ENCODE measurements at places on chromosomes 5 and 9. TPM values are rescaled to one million over a fixed set of nuclear protein-coding genes. Genes with fewer than 3 reads are reported as not detected.

DNA sequence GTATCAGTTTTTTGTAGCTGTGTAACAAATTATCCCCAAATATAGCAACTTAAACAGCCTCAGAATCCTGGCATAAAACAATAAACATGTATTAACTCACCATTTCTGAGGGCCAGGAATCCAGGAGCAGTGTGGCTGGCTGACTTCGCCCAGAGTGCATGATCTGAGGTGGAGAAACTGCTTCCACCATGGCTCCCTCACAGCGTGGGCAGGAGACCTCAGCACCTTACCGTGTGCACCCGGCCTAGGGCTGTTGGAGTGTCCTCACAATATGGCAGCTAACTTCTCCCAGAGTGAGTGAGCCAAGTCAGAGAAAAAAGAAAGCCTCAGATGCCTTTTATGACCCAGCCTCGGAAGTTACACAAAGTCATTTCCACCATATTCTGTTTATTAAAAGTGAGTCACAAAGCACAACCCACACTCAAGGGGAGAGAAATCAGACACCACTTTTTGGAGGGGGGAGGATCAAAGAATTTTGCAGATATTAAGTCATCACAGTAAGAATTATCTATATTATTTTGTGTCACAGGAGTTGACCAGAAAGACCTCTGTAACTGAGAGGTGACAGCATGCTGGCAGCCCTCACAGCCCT is 59.6 kb downstream of the TSTD2 start:
- no peak for DNase-seq
- no peak overlapping the region for H3K27ac ChIP-seq
- H3K27me3 ChIP-seq = no peaks in the 10 kb centered on the region
- no peak overlapping the region for H3K4me3 ChIP-seq
- no peaks in the 10 kb centered on the region for H3K36me3 ChIP-seq
- H3K4me1 ChIP-seq = no peaks in the 10 kb centered on the region

- no peak overlapping the region for H3K27ac ChIP-seq
- no peaks in the 10 kb centered on the region for H3K27me3 ChIP-seq
- no peaks in the 10 kb centered on the region for H3K4me1 ChIP-seq
- DNase-seq = no peak
- peaks cover 52% of the 10 kb centered on the region for H3K36me3 ChIP-seq
- H3K4me3 ChIP-seq = no peak overlapping the region
Observed at GRCh38 chr5:7894860-7895259, 25.9 kb downstream of the MTRR start.

DNA sequence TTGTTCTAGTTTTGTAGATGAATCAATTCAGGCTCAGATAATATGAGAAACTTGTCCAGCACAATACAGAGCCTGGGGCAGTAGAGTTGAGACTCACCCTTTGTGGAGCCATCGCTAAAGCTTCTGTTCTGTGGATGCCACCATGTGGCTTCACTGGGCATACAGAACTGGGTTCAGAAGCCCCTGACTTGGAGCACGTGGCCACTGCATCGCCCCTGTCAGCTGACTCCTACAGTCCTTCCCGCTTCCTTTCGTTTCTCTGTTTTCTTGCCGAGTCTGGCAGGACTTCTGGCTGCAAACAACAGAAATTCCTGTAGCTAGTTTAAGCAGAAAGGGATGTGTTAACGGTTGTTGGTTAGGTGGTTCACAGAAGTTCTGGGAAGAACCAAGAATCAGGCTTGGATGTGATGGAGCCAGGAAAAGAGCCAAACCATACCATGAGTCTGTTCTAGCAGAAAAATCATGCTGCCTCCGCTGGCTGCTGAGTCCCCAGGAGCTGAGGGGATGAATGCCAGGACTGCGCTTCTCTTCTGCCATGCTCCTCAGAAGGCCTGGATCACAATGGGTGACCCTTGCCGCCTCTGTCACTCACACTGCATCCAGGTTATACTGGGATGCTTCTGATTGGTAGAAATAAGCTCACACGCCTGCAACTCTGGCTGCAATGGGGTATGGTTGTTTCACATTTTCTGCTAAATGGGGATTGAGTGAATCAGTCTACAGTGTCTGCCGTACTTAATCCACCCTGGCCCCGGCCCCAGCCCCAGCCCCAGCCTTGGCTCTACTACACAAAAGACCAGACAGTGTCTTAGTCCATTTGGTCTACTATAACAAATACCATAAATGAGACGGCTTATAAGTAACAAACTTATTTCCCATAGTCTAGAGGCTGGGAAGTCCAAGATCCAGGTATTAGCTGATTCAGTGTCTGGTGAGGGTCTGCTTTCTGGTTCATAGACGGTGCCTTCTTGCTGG is 262.5 kb downstream of the GOLPH3 start:
- no peaks in the 10 kb centered on the region for H3K36me3 ChIP-seq
- DNase-seq = no peak
- H3K27ac ChIP-seq = no peak overlapping the region
- no peak overlapping the region for H3K4me3 ChIP-seq

GRCh38 chr5:27463446-27464149 is 425.2 kb upstream of the CDH9 start:
- no peak overlapping the region for H3K27ac ChIP-seq
- H3K27me3 ChIP-seq = no peaks in the 10 kb centered on the region
- no peak overlapping the region for H3K4me3 ChIP-seq
- DNase-seq = no peak

DNA sequence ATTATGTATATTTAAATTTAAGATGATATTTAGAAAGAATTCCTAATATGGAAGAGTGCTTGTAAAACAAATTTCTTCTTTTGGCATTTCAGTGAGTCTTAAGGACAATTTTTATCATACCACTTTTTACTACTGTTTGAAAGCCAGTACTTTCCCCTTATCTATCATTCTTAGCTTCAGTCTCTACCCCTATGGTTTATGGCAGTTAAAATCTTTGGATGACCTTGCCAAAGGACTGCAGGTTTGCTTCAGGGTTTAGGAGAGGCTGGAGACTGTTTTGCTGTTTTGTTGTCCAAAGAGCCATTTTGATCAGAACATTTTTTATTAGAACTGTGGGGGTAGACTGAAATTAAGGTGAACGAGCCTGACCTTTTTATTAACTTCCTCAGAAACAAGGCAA is 30.8 kb downstream of the SLC38A9 start:
- no peak overlapping the region for H3K27ac ChIP-seq
- DNase-seq = no peak
- no peak overlapping the region for H3K4me3 ChIP-seq

- no peak overlapping the region for H3K4me3 ChIP-seq
- H3K36me3 ChIP-seq = no peaks in the 10 kb centered on the region
- no peak for DNase-seq
- H3K27me3 ChIP-seq = no peaks in the 10 kb centered on the region
- H3K4me1 ChIP-seq = no peaks in the 10 kb centered on the region
Observed at GRCh38 chr9:81058782-81059181, 630.6 kb downstream of the TLE1 start.

DNA sequence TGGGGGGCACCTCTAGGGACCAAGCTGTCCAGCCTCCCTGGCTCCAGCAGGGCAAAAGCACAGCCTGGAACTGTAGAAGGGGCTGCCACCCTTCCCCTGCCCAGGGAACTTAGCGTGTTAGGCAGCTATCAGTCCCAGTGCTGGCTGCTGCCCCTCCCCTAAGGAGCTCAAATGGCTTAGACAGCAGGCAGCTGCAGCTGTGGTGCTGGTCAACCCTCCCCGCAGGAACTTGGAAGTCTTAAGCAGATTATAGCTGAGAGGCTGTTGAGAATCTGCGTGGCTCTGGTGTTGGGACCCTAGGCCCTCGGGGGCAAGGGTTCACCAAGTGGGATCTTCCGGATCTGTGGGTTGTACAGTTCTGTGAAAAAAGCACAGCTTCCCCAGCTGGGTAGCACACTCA is 536.5 kb upstream of the CDH10 start:
- no peaks in the 10 kb centered on the region for H3K4me1 ChIP-seq
- no peak for DNase-seq
- no peaks in the 10 kb centered on the region for H3K36me3 ChIP-seq
- no peak overlapping the region for H3K27ac ChIP-seq
- H3K27me3 ChIP-seq = no peaks in the 10 kb centered on the region

- H3K36me3 ChIP-seq = no peaks in the 10 kb centered on the region
- H3K4me3 ChIP-seq = peak overlapping the region; percentile 90
- no peaks in the 10 kb centered on the region for H3K27me3 ChIP-seq
- peak overlapping the region; percentile 78 for H3K27ac ChIP-seq
- DNase-seq = peak; percentile 65
Observed at GRCh38 chr9:12775679-12776512, 1.1 kb downstream of the LURAP1L start.

GRCh38 chr9:19358701-19359100 is 21.3 kb downstream of the RPS6 start:
- no peak overlapping the region for H3K4me3 ChIP-seq
- no peaks in the 10 kb centered on the region for H3K36me3 ChIP-seq
- no peaks in the 10 kb centered on the region for H3K27me3 ChIP-seq
- H3K4me1 ChIP-seq = no peaks in the 10 kb centered on the region
- no peak overlapping the region for H3K27ac ChIP-seq
- DNase-seq = no peak

DNA sequence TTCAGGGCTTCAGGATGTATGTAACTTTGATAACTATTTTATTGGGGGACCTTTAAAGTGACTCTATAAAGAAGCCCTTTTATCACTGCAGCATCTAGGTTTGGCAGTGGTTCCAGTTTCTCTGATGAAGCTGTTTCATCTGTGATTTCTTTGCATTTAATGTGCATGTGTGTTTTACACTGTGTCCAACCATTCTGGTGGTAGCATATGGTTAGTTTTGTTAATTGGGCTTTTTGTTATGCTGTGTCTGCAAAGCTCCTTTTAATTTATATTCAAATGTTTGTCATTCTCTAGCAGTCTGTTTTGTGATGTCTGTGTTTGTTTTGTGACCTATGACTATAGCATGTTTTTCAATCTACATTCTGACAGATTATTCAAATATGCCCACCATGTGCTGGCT is 294.8 kb downstream of the DNAH5 start:
- H3K27me3 ChIP-seq = no peaks in the 10 kb centered on the region
- DNase-seq = no peak
- no peak overlapping the region for H3K27ac ChIP-seq
- no peaks in the 10 kb centered on the region for H3K4me1 ChIP-seq
- no peak overlapping the region for H3K4me3 ChIP-seq

DNA sequence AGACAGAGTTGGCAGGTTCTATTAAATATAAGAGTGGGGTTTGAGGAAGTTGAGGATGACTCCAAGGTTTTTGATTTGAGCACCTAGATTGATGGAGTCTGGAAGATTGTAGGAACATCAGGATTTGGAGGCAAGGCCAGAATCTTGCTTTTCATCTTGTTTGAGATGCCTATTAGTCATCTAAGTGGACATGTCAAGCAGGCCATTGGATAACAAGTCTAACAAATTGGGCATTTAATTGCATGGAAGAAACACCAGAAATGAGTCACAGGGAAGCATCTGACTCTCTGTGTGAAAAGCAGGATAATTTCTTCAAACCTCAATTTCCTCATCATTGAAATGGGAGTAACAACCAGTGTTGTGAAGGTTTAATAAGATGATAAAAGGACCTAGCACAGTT is 53.3 kb upstream of the ARL15 start:
- no peaks in the 10 kb centered on the region for H3K36me3 ChIP-seq
- no peak overlapping the region for H3K4me3 ChIP-seq
- no peaks in the 10 kb centered on the region for H3K4me1 ChIP-seq
- H3K27me3 ChIP-seq = no peaks in the 10 kb centered on the region

- no peak for DNase-seq
- H3K4me1 ChIP-seq = peaks cover 13% of the 10 kb centered on the region
- H3K4me3 ChIP-seq = no peak overlapping the region
- no peaks in the 10 kb centered on the region for H3K36me3 ChIP-seq
- H3K27ac ChIP-seq = no peak overlapping the region
Observed at GRCh38 chr9:121140162-121140561, 61.5 kb downstream of the RAB14 start.

DNA sequence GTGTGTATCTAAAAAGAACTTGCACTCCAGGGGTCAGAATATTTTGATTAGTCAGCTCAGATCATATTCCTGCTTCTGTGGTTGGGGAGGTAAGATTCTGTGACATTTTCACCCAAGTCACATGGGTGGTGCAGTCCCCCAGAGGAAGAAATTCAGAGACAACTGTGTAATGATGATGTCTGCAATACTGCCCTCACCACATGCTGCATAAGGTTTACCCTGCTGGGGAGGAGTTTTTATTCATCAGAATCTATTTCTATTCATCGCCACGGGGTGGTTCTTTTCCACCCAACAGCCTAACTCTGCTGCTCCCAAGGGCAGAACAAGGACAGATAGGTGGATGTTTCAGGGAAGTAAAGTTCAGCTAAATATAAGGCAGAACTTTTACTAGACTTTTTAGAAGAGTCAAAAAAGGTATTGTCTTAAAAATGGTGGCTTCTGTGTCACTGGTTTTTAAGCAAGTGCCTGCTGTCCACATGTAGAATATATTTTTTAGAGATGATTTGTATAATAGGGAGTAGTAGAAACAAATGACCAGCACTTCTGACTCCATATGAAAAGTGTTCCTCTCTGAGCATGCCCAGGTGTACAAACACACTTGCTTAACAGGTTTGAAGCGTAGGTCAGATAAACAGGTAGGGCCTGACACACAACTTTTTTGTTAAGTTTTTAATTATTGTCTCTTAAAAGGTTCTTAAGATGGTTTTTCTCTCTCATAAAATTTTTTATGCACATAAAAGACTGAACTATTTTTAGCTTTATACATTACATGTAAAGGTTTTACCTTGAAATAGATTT is 352.7 kb downstream of the LRRC70 start:
- no peak for DNase-seq
- H3K4me3 ChIP-seq = no peak overlapping the region
- no peak overlapping the region for H3K27ac ChIP-seq
- H3K36me3 ChIP-seq = no peaks in the 10 kb centered on the region

- H3K27me3 ChIP-seq = no peaks in the 10 kb centered on the region
- H3K4me3 ChIP-seq = peak overlapping the region; percentile 60
- no peaks in the 10 kb centered on the region for H3K4me1 ChIP-seq
- no peak overlapping the region for H3K27ac ChIP-seq
Observed at GRCh38 chr9:121698627-121699570, 47.5 kb downstream of the DAB2IP start.

DNA sequence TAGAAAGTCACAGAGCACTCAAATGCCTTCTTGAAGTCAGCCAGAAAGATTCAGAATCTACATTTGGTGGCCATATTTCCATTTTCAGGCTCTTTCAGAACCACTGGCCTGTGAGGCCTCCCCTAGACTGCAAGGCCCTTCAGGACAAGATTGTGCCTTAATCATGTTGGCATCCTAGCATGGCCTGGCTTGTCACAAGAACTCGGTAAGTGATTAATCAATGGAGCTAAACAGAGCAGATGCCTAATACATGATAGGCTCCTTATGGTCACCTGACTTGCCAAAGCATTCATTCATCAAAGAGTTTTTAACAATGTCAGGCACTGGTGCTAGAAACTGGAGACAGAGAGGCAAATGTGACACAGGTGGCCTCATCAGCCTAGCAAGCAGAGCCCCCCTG is 70.3 kb downstream of the PGM5 start:
- no peak overlapping the region for H3K4me3 ChIP-seq
- no peak overlapping the region for H3K27ac ChIP-seq
- H3K36me3 ChIP-seq = no peaks in the 10 kb centered on the region
- no peaks in the 10 kb centered on the region for H3K4me1 ChIP-seq

DYNC2I2 gene
- total RNA-seq = 263 TPM

TUBB4B gene
- 494 TPM for total RNA-seq

SLC25A2 gene
- total RNA-seq = 0.33 TPM

CDH9 gene
- not detected for total RNA-seq

KCNV2 gene
- total RNA-seq = not detected

POU5F2 gene
- total RNA-seq = 0.95 TPM

PCDH1 gene
- total RNA-seq = 101 TPM

CRHBP gene
- not detected for total RNA-seq

PCDHGC4 gene
- total RNA-seq = not detected

DNLZ gene
- 19.1 TPM for total RNA-seq

Data from PC-9 (cell line).